ENCODE measurements at places on chromosomes 4 and X. TPM values are rescaled to one million over a fixed set of nuclear protein-coding genes. Genes with fewer than 3 reads are reported as not detected.

The GAGE12E gene
- not detected for total RNA-seq

The NDNF gene
- total RNA-seq, result not detected

The LRIT3 gene
- total RNA-seq, result 0.02 TPM

The MAGEA9B gene
- not detected for total RNA-seq

The RADX gene
- total RNA-seq, result 0.06 TPM

The SMIM20 gene
- 22.6 TPM for total RNA-seq

The ARHGEF6 gene
- total RNA-seq, result 0.19 TPM

The CFAP47 gene
- not detected for total RNA-seq

The RBM47 gene
- 29.2 TPM for total RNA-seq

The CYP2U1 gene
- total RNA-seq, result 1.6 TPM

The BRCC3 gene
- total RNA-seq, result 26.6 TPM

The ASMT gene
- total RNA-seq, result 0.38 TPM

The TBC1D1 gene
- total RNA-seq, result 26.6 TPM

The PHOX2B gene
- not detected for total RNA-seq

The DCLK2 gene
- total RNA-seq, result 8.0 TPM

The RTL3 gene
- total RNA-seq, result 0.15 TPM

The ANK2 gene
- 0.68 TPM for total RNA-seq

The CT45A5 gene
- 0.08 TPM for total RNA-seq

The KLF8 gene
- not detected for total RNA-seq

The CAPN6 gene
- total RNA-seq, result not detected

The SMPX gene
- 0.08 TPM for total RNA-seq

The CDS1 gene
- 0.54 TPM for total RNA-seq

The CSAG1 gene
- 0.24 TPM for total RNA-seq

The SPATA18 gene
- 4.5 TPM for total RNA-seq
